Ureter (tissue), 1 donor: ENCODE measurements at places on chromosomes 3 and 15. TPM values are rescaled to one million over a fixed set of nuclear protein-coding genes. Genes with fewer than 3 reads are reported as not detected.

STRA6 gene
- total RNA-seq = 50.9 TPM

CHRFAM7A gene
- 2.7 TPM for total RNA-seq

MOBP gene
- total RNA-seq = not detected

ABI3BP gene
- total RNA-seq = 43.0 TPM

DNA sequence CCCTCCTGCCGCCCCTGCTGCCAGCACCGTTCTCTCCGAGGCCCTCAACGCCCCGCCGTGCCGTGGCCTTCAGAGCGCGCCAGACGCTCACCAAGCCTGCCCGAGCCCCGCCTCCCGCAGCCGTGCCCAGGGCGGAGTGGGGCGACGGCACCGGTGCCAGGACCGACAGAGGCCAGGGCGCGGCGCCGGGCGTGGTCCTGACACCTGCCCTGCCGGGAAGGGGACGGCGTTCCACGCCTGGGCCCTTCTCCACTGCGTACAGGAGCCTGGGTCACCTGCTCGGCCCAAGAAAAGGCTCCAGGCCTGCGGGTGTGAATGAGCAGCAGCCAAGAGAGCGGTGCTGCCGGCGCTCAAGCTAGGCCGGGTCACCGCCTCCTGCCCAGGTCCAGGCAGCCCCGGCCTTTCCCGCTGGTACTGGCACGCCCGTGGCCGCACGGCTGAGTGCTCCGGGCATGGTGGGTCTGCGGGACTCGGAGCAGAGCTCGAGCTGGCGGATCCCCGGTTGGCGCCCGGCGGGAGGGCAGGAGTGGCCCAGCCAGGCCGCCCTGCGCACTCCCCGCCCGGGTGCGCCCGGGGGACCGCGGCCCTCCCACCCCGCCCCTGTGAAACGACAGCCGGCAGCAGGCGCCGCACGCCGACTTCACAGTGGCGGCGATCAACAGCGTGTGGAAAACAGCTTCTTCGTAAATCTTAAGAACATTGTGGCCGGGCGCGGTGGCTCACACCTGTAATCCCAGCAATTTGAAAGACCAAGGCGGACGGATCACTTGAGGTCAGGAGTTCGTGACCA, 4.2 kb downstream of the OCA2 start:
- no peak for DNase-seq

- no peak for DNase-seq
Observed at GRCh38 chr3:143348486-143349327, 229.1 kb downstream of the CHST2 start.

DNA sequence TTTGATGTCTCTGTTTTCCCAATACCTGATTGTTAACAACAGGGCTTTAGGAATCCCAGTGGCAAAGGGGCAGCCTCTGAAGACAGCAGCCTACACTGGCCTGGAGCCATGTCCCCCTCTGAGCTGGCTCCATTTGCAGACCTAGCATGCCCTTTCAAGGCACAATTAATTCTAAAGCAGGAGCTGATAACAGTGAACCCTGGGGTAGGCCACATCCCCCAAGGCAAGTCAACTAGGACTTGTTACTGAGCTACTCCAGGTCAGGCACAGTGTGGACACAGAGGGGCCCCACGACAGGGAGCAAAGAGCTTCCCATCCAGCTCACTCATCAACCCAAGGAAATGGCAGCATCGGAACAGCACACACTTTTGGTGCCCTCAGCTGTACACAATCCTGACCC, 51.9 kb downstream of the SPSB4 start:
- no peak for DNase-seq

DNA sequence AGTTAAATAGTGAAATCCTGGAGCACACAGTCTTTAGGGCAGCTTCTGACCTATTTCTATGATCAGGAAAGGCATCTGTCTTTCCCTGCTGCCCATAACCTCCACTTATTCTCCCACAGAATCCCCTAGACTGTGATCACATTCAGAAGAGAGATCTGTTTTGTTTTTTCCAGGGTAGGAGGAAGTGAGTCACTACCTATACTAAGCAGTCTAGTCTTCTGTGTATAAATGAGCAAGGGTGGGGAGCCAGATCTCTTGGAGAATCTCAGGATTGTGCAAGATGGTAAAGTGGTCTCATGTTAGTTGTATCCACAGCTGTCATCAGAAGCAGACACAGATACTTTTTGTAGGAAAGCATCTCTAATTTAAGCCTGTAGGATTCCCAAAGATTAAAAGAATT, 11.8 kb upstream of the FBXO22 start:
- no peak for DNase-seq

DNA sequence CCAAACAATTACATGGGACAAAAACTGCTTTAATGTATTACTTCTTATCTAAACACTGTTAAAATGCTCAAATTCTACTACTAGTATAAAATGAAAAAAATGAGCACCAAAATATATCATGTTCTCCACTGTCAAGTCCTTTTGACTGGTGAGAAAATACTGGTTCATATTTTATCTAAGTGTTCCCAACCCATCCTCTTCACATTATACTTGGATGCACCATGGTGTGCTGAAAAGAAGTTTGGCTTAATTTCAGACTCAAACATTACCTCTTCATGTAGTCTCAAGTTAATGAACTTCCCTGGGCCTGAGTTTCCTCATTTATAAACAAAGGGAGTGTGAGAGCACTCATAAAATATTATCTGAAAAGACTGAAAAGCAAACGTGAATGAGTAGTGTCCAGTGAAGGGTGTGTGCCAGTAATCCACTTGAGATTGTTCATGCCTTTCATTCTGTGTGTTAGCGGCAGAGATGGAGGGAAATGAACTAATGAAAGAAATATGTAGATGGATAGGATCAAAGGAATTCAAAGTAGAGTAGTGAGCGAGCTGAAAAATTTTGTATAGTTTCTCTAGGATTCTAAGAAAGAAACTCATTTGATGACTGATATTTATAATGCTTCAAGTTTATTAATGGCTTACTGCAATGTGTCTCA, 263.2 kb downstream of the NLGN1 start:
- no peak for DNase-seq

- DNase-seq = no peak
Observed at GRCh38 chr3:114034787-114035545, 21.4 kb downstream of the CCDC191 start.

DNA sequence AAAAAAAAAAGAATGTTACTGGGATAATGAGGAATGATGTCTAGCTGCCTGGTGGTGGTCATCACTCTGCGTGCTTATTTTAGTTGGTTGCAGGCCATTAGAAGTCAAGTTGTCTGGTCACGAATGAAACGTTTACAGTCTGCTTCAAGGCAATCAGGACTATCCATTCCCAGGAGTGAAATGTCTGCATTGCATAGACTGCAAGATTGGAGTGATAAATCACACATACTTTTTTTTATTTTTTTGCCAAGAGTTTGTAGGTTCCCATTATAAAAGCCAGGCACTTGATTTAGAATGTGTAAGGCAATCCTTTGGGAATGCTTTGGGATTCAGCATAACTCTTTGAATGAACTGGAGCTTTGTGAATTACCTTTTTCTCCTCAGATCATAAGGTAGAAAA, 132.3 kb downstream of the STAC start:
- DNase-seq = no peak

DNA sequence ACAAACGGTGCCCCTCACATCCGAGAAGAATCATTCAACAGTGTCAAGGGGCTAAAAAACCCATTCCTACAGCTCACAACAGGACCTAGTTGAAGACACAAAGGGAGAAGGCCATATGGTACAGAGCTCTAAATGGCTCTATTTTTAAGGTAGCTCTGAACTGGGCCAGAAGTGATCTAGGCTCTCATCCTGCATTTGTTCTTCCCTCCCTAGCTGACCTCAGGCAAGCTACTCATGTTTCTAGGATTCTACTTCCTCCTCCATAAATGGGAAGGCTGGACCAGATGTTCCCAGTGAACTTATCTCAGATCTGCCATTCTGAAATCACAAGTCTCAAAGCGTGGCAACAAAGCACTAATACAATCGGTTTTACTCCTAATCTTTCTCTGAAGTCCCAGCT, 62.3 kb downstream of the CPNE4 start:
- DNase-seq = no peak

GRCh38 chr3:185582236-185582635, 3.9 kb upstream of the SENP2 start:
- no peak for DNase-seq
